ACHN (cell line): ENCODE measurements at places on chromosomes 11 and 22.

DNA sequence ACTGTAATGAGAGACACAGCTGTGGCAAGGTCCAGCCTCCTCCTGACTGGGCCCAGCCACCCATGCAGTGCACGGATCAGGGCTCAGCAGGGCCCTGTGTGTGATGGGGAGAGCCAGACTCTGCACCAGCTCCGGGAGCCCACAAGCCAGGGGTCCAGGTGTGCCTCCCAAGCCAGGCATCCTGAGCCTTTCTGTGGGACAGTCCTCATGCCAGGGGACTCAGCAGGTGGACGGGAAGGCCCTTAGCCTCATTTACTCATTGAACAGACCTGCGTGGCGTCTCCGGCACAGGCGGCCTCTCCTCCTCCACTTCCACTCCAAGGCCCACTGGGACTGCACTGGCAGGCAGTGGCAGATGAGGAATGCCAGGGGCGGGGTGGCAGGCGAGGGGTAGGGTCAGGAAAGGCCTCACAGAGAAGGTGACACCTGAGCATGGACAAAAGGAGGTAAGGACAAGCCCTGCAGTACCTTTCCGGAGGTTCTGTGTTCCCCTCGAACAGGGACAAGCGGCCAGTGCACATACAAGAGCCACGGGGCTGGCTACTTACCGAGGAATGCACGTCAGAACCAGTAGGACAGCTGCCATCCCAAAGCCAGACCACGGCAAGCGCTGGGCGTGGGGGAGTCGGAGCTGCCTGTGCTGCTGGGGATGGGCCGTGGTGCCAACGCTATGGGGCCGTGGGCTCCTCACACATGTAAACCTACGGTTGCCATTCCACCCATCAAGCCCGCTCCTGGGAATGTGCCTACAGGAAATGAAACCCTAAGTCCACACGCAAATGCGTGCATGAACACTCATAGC is 52.7 kb downstream of the IGF2 start:
- DNase-seq, result no peak

GRCh38 chr22:49136816-49137180 is 690.9 kb downstream of the BRD1 start:
- DNase-seq, result no peak

- no peak for DNase-seq
Measured at GRCh38 chr22:36828815-36829214, 12.0 kb upstream of the PVALB start.

DNA sequence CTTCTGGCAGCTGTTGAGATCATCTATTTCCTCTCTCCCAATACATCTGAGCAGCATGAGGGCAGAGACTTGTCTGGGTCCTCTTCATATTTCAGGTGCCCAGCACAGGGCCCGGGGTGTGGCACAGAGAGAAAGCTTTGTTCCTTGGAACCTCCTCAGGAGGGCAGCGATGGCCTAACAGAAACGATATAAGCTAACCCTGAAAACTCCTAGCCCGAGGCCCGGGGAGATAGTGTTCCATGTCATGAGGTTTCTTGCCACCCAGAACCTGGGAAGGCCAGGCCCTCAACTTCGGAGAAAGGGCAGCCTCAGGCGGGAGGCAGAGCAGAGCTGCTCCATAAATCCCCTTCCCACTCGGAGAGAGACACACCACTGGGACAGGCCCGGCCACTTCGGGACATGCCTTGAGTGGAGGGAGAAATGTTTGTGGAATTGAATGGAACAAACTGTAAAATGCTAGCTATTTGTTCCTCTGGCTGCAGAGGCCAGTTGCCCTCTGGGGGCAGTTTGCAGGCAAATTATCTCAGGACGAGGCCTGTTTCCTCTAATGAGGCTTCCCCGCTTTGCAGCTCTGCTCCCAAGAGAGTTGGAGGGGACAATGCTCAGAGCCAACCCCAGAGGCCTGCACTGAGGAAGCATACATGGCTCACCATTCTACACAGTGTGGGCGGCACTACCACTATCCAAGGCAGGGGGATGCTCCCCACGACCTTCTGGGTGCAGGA is 11.6 kb downstream of the ARRB1 start:
- no peak for DNase-seq

- DNase-seq, result no peak
Measured at GRCh38 chr11:44008698-44009097, 39.1 kb upstream of the ACCSL start.

DNA sequence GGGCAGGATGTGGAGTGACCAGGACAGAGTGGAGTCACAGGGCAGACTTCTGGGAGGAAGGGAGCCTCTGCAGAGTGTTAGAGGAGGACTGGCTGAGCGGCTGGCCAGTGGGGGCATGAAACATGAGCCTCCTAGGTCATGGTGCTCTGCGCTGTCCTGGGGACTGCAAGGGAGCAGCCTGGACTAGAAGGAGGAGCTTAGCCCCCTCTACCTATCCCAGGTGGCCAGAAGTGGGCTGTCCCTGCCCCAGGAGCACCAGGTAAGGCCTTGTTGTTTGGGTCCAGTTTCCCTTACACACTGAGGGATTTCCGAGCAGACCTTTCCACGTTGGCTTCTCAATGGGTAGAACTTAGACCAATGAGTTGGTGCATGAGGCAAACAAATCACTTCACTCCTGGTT is 7.4 kb downstream of the PKNOX2 start:
- no peak for DNase-seq

GRCh38 chr11:58900479-58901420 is 38.5 kb upstream of the GLYATL1 start:
- peak; percentile 87 for DNase-seq

GRCh38 chr11:59528711-59529110 is 17.4 kb downstream of the OR4D9 start:
- DNase-seq, result no peak

DNA sequence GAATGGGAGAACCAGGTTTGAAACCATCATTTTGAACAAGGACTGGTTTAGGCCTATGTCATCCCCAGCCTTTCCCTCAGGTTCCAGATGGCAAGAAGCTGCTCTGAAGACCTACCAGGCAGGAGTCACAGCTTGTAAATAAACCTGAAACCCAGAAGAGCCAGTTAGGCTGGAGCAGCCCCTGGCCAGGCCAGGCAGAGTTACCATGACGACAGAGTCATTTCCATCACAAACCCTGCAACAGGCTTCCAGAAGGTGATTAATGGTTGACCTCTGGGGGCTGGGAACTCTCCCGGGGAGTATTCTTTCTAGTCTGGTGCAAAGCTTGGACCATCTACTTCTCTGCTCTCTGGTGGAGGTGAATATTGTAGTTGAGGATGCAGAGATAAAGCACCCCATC is 164.1 kb upstream of the NCAM1 start:
- no peak for DNase-seq

GRCh38 chr22:38249301-38249700 is 23.5 kb downstream of the TMEM184B start:
- DNase-seq, result no peak

- DNase-seq, result no peak
Measured at GRCh38 chr11:16862726-16863125, 124.3 kb downstream of the C11orf58 start.

DNA sequence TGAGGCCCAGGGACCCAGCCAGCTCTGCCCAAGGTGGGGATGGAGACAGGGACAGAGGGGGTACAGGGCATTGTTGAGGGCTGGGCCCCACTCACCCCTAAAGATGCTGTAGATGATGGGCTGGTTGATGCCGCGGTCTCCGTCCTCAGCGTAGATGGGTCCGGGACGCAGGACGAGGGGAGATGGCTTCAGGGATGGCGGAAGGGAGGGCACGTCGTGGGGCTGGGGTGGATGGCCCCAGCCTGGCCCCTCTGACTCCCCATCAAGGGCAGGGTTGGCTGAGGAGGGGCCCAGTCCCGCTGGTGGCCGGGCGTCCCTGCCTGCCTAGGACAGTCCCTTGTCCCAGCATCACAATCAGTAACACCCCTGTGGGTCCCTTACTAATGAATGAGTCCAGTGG is 4.5 kb upstream of the IRF7 start:
- DNase-seq, result no peak

DNA sequence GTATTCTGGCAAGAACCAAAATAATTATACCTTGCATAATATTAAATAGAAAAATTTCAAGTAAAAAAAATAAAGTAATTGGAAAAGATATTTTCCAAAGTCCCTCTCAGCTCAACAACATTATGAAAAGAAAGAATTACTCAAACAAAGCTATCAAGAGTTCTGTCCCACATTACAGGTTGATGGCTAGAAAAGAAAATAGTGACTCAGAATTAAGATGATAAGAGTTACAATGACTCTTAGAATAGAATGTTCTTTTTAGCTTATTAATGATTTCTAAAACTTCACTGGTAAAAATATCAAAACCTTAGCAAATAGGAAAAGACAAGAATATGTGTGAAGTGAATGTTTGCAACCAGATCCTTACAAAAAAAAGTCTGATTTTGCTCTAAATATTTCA is 312.5 kb upstream of the PDGFD start:
- DNase-seq, result no peak

GRCh38 chr22:21568347-21569075 is 997 bp downstream of the UBE2L3 start:
- DNase-seq, result peak; percentile 32

DNA sequence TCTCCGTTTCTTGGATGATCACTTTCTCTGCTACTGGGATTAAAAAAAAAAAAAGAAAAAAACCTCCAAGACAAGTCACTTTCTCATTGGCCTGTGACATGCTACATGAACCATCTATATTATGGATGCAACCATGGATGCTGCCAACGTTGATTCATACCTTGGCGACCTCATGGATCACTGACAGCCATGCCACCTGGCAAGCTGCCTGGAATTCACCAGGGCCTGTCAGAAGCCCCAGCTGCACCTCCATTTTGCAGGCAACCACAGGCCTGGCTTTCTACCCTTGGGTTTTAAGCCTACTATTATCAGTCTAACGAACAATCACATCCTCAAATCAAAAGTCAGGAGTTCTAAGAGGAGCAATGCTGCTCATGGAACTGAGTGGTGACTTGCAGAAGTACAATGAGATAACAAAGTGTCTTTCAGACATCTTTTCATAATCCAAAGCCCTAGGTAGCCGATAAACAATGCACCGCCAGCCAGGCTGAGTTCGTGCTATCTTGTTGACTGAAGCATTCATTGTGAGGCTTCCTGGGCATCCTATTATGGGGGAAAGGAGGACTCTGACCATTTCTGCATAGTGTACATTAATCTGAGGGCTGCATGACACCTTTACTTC is 48.0 kb upstream of the CADM1 start:
- DNase-seq, result peak; percentile 51

GRCh38 chr11:72363112-72363511 is 71.2 kb downstream of the CLPB start:
- DNase-seq, result no peak

- no peak for DNase-seq
Measured at GRCh38 chr11:31676280-31676982, 134.7 kb downstream of the PAX6 start.

GRCh38 chr11:70322666-70323065 is 52.2 kb downstream of the PPFIA1 start:
- DNase-seq, result no peak

DNA sequence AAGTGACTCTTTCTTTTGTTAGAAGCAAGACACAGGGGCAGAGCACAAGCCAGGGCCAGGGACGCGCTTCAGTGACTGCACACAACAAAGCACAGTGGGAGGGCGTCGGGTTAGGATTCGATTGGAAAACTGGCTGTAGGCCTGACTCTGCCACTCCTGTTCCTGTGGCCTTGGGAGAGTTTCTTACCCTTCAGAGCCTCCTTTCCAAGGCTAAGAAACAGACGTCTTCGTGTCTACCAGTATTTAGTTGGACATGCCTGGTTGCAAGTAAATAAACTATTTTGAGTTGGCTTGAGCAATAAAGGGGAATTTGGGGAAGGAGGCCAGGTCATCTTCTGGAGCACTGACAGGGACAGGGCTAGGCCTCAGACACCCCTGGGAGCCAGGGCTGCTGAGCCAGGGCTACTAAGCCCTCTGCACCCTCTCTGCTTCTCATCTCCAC is 549.1 kb downstream of the INSC start:
- DNase-seq, result peak; percentile 11

DNA sequence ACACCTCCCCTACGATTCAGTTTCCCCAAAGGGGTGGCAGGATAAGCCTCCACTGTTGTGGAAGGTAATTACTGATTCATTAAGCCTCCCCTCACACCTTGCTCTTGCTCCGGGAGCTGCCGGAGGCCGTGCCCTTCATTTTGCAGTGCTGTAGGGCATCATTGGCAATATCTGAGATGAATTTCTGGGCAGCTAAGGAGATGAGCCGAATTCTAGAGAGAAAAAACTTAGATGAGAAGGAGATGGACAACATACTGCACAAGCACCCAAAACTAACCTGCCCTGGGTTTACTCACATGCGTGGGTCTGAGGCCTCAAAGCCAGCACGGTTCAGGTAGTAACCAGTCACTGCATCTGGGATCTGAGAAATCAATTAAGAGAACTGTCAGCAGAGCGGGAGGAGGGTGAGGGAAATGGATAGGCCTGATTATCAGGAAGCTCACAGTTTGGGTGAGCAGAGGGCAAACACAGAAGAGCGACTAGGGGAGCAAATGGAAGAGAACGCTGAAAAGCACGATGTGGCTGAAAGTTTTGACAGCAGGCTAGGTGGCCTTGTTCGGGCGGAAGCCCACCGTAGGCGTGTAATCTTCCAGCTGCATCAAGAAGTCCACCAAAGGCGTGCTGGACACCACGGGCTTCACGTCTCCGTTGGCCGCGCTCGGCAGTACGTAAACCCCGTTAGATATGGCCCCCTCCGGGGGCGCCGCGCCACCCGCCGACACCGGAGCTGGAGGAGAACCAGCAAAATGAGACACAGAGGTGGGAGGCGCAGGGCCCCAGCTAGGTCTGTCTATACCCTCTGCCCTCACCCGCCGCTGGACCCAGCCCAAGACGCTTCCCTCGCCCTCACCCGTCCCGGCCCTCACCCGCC is 689 bp downstream of the TAF10 start:
- no peak for DNase-seq

DNA sequence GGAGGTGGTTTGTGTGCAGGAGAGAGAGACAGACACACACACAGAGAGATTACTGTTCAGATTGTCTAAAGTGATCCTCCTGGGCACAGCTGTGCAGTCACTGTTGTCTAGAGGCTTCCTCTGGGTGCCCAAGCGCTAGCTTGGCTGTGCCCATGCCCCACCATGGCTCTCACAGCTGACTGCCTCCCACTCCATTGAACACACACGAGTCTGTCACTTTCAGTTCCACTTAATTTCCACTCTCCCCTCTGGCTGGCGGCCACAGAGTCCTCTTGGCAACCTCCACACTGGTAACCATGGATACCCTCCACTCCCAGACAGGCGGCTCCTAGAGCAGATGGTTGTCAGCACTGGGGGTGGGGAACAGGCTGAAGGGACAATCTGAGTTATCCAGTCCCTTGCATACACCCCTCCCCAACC is 29.1 kb downstream of the MAP6 start:
- DNase-seq, result no peak

- DNase-seq, result no peak
Measured at GRCh38 chr11:93577286-93577685, 34.1 kb upstream of the SMCO4 start.

GRCh38 chr11:834371-835316 is 1.9 kb downstream of the CD151 start:
- peak; percentile 93 for DNase-seq
